ENCODE measurements at places on chromosomes 11 and 22. TPM values are rescaled to one million over a fixed set of nuclear protein-coding genes. Genes with fewer than 3 reads are reported as not detected.

Gene BLID
- not detected for polyA plus RNA-seq

Gene CARNS1
- polyA plus RNA-seq, result 10.9 TPM

Gene NEU3
- polyA plus RNA-seq, result 6.3 TPM

Gene CHRNA10
- 0.42 TPM for polyA plus RNA-seq

Gene SCN4B
- 8.8 TPM for polyA plus RNA-seq
